Cortex of kidney (tissue), 1 donor: ENCODE measurements at places on chromosomes 4 and X.

DNA sequence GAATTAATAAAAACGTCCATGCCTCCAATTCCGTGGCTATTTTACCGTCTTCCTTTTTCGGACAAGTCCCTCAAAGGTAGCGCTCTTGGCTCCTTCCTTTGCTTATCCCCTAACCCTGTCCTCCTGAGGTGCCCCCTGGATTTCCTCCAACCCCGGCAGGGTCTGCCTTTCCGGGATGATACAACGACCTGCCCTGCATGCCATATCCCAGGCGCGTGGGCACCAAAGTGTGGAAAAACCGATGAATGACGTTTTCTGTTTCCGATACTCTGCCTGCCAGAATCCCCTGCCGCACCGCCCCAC is 706 bp upstream of the CSTF2 start:
- DNase-seq = no peak

DNA sequence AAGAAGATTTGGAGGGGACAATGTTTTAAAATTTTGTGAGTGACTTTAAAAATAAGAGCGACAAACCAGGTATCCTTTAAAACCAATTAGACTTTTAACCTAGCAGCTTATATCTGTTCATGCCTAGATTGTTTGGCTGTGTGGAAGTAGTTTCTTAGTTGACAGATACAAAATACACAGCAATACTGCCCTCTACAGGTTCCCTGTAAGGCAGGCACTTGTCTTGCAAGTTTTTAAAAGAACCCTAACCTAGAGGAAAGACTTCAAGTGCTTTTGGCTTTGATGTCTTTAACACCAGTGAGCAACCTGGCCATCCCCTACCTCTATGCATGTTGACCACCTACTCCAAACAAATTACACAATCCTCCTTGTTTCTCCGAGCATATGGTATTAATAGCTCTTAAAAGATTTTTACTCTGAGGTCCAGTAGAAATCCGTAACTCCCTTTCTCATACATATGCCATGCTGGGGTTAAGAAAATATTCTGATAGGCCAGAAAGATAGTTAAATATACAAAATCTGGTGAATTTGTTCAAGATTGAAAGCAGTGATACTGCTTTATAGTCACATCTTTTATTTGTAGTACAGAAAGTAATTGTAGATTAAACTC is 273.0 kb downstream of the ARHGAP24 start:
- DNase-seq = no peak

- DNase-seq = no peak
Observed at GRCh38 chr4:913280-913618, 18.9 kb downstream of the GAK start.

- no peak for DNase-seq
Observed at GRCh38 chr4:108171339-108172230, 2.9 kb upstream of the LEF1 start.

GRCh38 chr4:152997771-152998487 is 61.8 kb downstream of the FHDC1 start:
- no peak for DNase-seq

- DNase-seq = no peak
Observed at GRCh38 chrX:112851806-112852205, 11.2 kb upstream of the AMOT start.
